Nasal cavity respiratory epithelium epithelial cell of viscerocranial mucosa (primary cell): ENCODE measurements at places on chromosomes 12 and 14. TPM values are rescaled to one million over a fixed set of nuclear protein-coding genes. Genes with fewer than 3 reads are reported as not detected.

C3AR1 gene
- 0.14 TPM in 1 of 2 replicates, not detected in the other for total RNA-seq

AMHR2 gene
- total RNA-seq = not detected in 2 replicates

CLEC2A gene
- not detected in 2 replicates for total RNA-seq

FOXN4 gene
- total RNA-seq = not detected in 2 replicates
